ENCODE measurements at places on chromosomes 5 and 9.

GRCh38 chr5:171310819-171311321 is 1.8 kb downstream of the TLX3 start:
- no peak for DNase-seq

DNA sequence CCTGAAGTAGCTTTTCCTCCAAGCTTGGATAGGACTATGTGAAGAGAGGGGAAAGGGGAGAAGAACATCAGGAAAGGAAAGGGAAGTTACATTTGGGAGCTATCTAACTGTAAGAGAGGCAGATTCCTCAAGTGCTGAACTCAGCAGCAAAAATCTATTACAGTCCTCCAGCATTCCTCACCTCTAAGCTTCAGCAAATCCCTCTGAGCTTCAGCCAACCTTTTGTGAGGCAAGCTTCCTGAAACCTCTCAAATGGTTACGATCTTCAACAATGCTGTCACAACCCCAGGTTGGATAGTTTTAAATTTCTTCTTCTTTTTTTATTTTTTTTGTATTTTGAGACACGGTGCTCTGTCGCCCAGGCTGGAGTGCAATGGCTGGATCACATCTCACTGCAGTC is 2.5 kb upstream of the RNF38 start:
- DNase-seq: no peak

GRCh38 chr9:127977884-127978647 is 2.7 kb downstream of the EEIG1 start:
- DNase-seq: no peak

- no peak for DNase-seq
These were observed 40.9 kb upstream of the IL17B start for GRCh38 chr5:149419859-149420544.

DNA sequence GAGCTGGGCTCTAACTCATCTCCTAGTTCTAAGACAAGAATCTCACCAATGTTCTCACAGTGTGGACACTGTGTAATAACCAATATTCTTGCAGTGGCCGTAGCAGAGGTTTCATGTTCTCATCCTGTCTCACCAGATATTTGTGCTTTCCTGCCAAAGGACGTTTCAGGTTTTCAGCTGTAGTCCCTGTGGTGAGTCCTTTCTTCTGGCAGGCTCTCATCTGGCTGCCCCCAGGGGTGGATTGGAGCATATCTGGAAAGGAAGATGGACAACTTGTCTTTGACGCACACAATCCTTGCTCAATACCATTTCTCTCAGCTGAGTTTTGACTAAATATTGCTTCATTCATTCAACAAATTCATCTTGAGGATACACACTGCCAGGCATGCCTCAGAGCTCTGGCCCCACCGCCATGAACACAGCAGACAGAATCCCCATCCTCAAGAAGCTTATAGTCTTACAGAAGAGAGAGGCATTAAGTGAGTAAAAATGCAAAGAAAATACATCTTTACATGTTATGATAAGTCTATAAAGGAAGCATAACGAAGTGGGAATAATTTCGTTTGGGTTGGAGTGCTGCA is 33.8 kb upstream of the NEURL1B start:
- DNase-seq: no peak
